Renal pelvis (tissue), 12 donors: ENCODE measurements at places on chromosomes 12 and 14. TPM values are rescaled to one million over a fixed set of nuclear protein-coding genes. Genes with fewer than 3 reads are reported as not detected.

The OR6C3 gene
- polyA plus RNA-seq, result not detected

The CLEC4A gene
- 2.3 TPM for polyA plus RNA-seq

The SCAF11 gene
- 90.9 TPM for polyA plus RNA-seq

The PGF gene
- 9.1 TPM for polyA plus RNA-seq

The TEX52 gene
- 3.9 TPM for polyA plus RNA-seq

The TMEM121 gene
- 4.9 TPM for polyA plus RNA-seq

The CD4 gene
- polyA plus RNA-seq, result 32.1 TPM

The ERP27 gene
- polyA plus RNA-seq, result 20.6 TPM

The ANKRD52 gene
- 39.0 TPM for polyA plus RNA-seq

The LMNTD1 gene
- not detected for polyA plus RNA-seq

The BATF gene
- polyA plus RNA-seq, result 0.71 TPM

The RPL41 gene
- polyA plus RNA-seq, result 4,623 TPM

The CAPS2 gene
- 7.2 TPM for polyA plus RNA-seq

The ZC2HC1C gene
- 11.1 TPM for polyA plus RNA-seq

The LIN7A gene
- polyA plus RNA-seq, result 19.2 TPM

The BRI3BP gene
- polyA plus RNA-seq, result 9.4 TPM

The TAS2R42 gene
- not detected for polyA plus RNA-seq

The LTBR gene
- polyA plus RNA-seq, result 67.5 TPM

The OR4Q2 gene
- polyA plus RNA-seq, result not detected

The SLC24A4 gene
- 0.13 TPM for polyA plus RNA-seq

The MSRB3 gene
- 20.4 TPM for polyA plus RNA-seq

The CFAP251 gene
- 15.4 TPM for polyA plus RNA-seq

The RPGRIP1 gene
- polyA plus RNA-seq, result 0.90 TPM

The KRT72 gene
- 0.04 TPM for polyA plus RNA-seq

The CCDC175 gene
- 0.73 TPM for polyA plus RNA-seq

The CLEC12A gene
- 0.55 TPM for polyA plus RNA-seq

The NRXN3 gene
- polyA plus RNA-seq, result 6.1 TPM

The TBX3 gene
- 74.4 TPM for polyA plus RNA-seq

The PTPRB gene
- polyA plus RNA-seq, result 18.5 TPM

The SERPINA10 gene
- 0.28 TPM for polyA plus RNA-seq

The COQ6 gene
- 41.2 TPM for polyA plus RNA-seq

The IL22 gene
- polyA plus RNA-seq, result not detected

The NDRG2 gene
- polyA plus RNA-seq, result 195 TPM

The TAMALIN gene
- 20.3 TPM for polyA plus RNA-seq

The METTL17 gene
- 130 TPM for polyA plus RNA-seq

The LTB4R2 gene
- 5.3 TPM for polyA plus RNA-seq

The EXOC3L4 gene
- polyA plus RNA-seq, result 8.3 TPM
